IMR-90 (cell line): ENCODE measurements at places on chromosomes 4 and X. TPM values are rescaled to one million over a fixed set of nuclear protein-coding genes. Genes with fewer than 3 reads are reported as not detected.

DNA sequence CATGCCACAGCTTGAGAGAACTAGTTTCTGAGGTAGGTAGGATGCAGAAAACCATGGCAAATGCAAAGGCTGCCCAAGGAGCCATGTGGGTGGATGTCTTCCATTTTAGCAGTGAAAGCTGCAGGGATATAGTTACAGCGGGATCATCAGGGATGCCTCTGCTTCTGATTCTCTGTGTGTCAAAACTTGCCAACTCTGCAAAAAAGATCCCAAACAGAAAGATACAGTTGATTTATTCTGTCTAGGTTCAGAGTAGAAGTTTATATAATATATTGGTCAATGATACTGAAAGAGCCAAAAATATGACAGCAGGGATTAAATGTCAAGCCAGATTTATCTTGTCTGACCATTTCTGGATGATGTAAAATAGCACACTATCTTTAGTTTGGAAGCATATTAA is 42.4 kb upstream of the SFRP2 start:
- DNase-seq: no peak

- no peak for DNase-seq
Measured at GRCh38 chr4:121238461-121238860, 74.3 kb upstream of the TNIP3 start.

DNA sequence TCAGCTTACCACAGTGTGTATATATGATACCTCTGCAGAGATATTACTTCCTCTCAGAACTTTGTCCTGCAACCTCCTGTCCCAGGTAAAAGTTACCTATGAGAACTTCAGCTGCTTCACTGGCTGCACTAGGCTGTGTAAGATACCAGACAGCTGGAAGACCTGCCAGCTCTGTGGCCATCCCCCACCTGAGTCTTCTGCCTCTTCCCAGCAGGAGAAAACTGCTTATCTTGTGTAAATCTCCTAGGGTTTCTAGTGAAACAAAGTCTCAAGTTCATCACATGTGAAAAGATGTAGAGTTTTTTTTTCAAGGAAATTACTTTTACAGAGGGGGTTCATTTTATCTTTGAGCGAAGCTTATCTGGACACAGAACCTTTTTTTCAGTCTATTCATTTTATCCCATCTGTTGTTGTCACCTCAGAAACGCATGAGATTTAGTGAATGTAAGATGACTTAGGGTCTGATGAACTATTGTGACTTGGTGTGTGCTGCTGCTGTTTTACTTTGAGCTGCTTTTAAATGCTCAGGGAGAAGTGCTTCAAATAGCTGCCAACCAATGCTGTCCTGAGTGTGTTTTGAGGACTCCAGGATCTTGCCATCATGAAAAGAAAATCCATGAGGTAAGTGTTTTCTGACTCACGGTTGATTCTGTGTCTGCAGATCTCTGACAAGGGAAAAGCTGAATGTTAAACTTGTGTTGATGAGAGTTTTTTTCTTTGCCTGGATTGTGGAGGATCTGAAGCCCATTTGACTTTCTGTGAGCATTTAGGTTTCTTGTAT is 187.8 kb downstream of the FRAS1 start:
- no peak for DNase-seq

DNA sequence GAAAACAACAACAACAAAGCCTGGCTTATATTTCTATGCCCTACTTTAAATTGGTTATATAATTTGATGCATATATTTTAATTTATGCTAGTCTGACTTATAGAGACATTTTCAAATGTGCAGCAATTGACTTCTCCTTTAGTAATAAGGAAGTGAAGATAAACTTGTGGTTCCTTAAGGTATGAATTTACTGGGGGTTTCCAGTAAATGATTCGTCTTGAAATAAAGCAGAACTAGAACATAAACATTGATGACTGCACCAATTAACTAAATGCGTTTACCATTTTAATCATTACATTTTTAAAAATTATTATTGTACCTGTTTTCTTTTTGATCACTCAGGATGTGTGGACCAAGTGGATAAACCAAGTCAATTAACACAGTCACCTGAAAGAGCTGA is 99.6 kb upstream of the CCSER1 start:
- DNase-seq: no peak

GRCh38 chr4:127985989-127986388 is 20.8 kb downstream of the ABHD18 start:
- no peak for DNase-seq

DNA sequence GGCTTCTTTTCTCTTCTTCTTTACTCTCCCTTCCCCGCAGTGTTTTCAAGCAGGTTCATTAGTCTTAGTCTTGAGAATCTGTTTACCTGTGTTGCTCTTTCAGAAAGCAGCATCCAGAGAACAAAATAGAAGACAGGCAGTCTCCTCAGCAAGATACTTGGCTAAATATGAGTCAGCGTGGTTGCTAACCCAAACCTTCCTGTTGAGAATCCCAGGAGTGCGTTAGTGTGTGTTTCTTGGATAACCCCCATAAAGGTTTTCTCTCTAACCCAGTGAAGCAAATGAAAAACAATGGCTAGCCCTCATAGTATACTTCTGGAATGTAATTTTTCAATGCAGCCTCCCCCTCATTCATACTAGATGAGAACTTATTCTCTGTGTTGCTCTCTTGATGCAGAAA is 41.1 kb downstream of the BMPR1B start:
- DNase-seq: peak; percentile 55

GRCh38 chr4:98469771-98470170 is 188.6 kb downstream of the TSPAN5 start:
- peak; percentile 21 for DNase-seq

ASB11 gene
- total RNA-seq: not detected in 2 replicates
